ENCODE measurements at places on chromosomes 3 and 15. TPM values are rescaled to one million over a fixed set of nuclear protein-coding genes. Genes with fewer than 3 reads are reported as not detected.

The PARP3 gene
- 11.7 TPM for total RNA-seq

The GPR176 gene
- total RNA-seq: not detected

DNA sequence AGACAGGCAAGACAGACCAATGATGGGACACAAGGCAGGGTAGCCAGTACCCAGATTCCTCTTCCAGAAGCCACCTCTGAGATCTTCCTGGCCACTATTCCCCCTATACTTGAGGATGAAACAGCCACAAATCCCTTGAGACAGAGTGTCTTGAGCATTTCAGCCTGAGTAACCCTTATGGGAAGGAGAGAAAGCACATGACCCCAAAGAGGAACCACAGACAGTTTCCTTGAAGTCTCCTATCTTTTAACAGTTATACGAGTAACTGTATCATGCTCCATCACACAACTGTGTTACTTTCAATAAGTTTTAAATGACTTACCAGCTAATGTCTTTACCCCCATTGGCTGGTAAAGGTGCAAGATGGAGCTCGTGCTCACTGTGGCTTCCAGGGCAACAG, 9.3 kb downstream of the VIPR1 start:
- no peak for DNase-seq
- peak overlapping the region; percentile 61 for H3K27ac ChIP-seq
- peaks cover 74% of the 10 kb centered on the region for H3K4me1 ChIP-seq
- H3K4me3 ChIP-seq: no peak overlapping the region
- no peaks in the 10 kb centered on the region for H3K36me3 ChIP-seq

The ISLR gene
- not detected for total RNA-seq

The DZIP1L gene
- total RNA-seq: not detected

DNA sequence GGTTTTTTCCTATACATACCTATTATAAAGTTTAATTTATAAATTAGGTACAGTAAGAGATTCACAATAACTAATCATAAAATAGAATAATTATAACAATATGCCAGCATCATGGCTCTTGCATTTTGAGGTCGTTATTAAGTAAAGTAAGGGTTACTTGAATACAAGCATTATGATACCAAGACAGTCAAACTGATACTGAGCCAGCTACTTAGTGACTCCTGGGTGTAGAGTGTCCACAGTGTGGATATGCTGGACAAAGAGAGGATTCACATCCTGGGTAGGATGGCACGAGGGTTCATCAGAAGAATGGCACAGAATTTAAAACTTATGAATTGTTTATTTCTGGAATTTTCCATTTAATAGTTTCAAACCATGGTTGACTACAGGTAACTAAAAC, 157.2 kb upstream of the IL12A start:
- H3K27me3 ChIP-seq: no peaks in the 10 kb centered on the region
- no peak overlapping the region for H3K4me3 ChIP-seq
- H3K27ac ChIP-seq: no peak overlapping the region
- H3K36me3 ChIP-seq: no peaks in the 10 kb centered on the region
- H3K4me1 ChIP-seq: no peaks in the 10 kb centered on the region
- DNase-seq: no peak

DNA sequence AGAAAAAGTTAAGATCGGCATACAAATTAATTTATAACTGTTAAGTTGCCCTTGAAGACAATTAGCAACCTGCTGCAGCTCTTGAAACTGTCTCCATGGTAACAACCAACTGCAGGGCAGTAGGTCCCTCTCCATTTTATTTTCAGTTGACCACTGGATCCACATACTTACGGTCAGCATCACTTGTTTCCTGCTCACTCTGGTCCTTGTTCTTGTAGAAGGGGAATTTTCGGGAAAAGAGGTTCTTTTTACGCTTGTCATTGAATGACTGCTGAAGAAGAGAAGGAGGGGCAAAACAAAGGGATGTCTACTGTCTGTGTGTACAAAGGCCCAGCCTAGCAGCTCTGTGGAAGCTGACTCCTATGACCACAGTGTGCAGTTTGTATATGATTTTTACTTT, 46.8 kb upstream of the MELTF start:
- H3K4me1 ChIP-seq: no peaks in the 10 kb centered on the region
- no peak for DNase-seq
- no peak overlapping the region for H3K27ac ChIP-seq
- peaks cover 52% of the 10 kb centered on the region for H3K36me3 ChIP-seq

DNA sequence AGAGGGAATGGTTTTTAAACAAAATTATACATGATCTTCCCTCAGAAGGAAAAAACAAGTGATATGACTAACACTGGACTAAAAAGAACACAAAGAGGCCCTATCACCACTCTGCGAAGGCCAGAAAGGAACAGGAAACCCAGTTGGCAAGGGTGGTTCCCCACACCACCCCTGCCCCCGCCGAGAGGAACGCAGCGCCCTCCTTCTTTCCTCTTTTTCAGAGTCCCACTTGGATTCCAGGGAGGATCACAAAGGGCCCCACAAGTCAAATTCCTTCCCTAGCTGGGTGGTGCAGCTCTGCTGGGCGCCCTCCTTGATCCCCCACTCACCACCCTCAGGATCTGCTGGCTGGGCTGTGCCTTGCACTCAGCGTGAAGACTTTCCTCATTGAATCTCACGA, 29.8 kb downstream of the PLA1A start:
- H3K27me3 ChIP-seq: peaks cover 5% of the 10 kb centered on the region
- H3K4me3 ChIP-seq: peak overlapping the region; percentile 24
- no peaks in the 10 kb centered on the region for H3K36me3 ChIP-seq
- H3K4me1 ChIP-seq: peaks cover 7% of the 10 kb centered on the region
- no peak overlapping the region for H3K27ac ChIP-seq
